ENCODE measurements at places on chromosomes 13 and 19.
A peak's percentile ranks its signal among the peaks of the same experiment; 100 is the strongest.

- ATAC-seq, result no peak
Measured at GRCh38 chr19:17404015-17404414, 1.4 kb downstream of the BST2 start.

GRCh38 chr19:40533508-40533907 lies 43.2 kb upstream of the SHKBP1 start:
- no peak for ATAC-seq

GRCh38 chr13:45951724-45952123 lies 100.2 kb upstream of the SIAH3 start:
- no peak for ATAC-seq

DNA sequence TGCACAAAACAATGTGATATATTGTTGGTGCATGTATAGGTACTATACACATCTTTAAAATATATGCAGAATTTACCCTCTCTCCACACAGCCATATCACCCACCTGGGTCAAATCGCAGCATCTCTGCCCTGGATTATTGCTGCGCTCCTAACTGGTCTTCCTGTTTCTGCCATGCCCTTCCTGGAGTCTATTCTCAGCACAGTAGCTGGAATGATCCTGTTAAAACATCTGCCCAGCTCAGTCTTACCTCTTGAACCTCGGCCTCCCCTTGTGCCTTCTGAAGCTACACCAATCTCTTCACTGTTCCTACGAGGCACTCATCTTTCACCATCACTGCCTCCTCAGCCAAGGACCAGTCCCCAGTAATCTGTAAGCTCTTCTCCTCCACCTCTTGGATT lies 25.5 kb upstream of the TNFRSF19 start:
- no peak for ATAC-seq

DNA sequence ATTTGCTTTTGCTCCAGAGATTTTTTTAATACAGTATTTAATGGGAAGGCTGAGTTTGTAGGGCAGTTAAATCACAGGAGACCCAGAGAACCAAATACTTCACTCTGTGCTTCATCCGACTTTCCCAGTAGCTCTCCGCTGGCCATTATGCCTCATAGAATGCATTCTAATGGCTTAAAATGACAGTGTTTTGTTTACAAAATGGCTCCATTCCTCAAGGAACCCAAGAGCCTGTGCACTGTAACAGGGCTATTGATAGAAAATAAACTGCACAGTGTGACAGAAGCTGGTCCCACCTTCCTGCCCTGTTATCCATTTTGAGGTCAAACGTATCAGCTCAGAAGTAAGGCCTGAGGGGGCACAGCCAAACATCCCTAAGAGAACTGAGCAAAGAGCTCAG lies 136.5 kb downstream of the RAP2A start:
- ATAC-seq, result no peak

GRCh38 chr19:45863840-45864628 lies at the start of gene FOXA3:
Gene FOXA3, plus strand, starts transcription at chr19:45864326. Its CDS starts 131 bp downstream, at chr19:45864457.
- ATAC-seq, result peak; percentile 65

DNA sequence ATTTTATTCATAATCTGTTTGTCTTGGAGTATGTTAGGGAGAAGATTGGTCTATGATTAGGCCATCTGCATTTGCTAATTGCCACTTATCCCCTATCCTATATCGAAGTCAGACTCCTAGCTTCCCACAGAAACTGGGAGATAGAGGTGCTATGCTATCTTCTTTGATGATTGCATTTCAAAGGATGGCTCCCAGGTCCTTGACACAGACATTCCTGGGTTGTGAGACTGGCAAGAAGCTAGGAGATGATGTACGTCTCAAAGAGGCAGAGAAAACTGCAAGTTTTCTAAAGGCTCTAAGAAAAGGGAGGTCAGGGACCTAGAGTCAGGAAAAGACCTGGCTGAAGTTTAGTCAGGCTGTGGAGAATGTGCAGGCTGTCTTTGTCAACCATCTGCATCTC lies 1251.9 kb downstream of the PCDH17 start:
- no peak for ATAC-seq

DNA sequence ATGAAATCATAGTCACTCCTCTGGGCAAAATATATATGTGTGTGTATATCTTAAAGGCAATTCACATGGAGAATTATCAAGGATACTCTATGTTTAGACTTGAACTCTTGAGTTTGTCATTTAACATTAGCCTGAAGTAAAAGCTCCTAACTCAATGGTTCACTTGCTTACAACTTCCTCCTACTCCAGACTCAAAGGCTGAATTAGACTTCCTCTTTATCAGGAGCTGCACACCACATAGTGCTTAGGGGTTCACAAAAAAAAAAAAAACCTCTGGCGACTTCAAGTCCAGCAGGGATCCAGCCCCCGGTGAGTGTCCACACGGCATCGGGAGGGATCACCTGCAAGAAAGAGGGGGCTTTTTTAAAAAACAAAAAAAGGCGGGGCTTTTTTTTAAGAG lies 68.2 kb upstream of the LSM14A start:
- ATAC-seq, result no peak
